Adrenal gland (tissue), 19 donors: ENCODE measurements at places on chromosomes 1 and 21. TPM values are rescaled to one million over a fixed set of nuclear protein-coding genes. Genes with fewer than 3 reads are reported as not detected.

OR2L13 gene
- total RNA-seq = 0.53 TPM

ASCL5 gene
- total RNA-seq = not detected

INSRR gene
- total RNA-seq = 0.10 TPM

LYPD8 gene
- not detected for total RNA-seq

PEA15 gene
- 92.3 TPM for total RNA-seq

ZNF670 gene
- total RNA-seq = 2.5 TPM

PTPRF gene
- 15.0 TPM for total RNA-seq

GRCh38 chr1:170634293-170634692 lies 29.6 kb upstream of the PRRX1 start:
- DNase-seq = no peak
- H3K36me3 ChIP-seq = no peaks in the 10 kb centered on the region
- H3K4me3 ChIP-seq = no peak overlapping the region
- H3K27ac ChIP-seq = no peak overlapping the region

DNA sequence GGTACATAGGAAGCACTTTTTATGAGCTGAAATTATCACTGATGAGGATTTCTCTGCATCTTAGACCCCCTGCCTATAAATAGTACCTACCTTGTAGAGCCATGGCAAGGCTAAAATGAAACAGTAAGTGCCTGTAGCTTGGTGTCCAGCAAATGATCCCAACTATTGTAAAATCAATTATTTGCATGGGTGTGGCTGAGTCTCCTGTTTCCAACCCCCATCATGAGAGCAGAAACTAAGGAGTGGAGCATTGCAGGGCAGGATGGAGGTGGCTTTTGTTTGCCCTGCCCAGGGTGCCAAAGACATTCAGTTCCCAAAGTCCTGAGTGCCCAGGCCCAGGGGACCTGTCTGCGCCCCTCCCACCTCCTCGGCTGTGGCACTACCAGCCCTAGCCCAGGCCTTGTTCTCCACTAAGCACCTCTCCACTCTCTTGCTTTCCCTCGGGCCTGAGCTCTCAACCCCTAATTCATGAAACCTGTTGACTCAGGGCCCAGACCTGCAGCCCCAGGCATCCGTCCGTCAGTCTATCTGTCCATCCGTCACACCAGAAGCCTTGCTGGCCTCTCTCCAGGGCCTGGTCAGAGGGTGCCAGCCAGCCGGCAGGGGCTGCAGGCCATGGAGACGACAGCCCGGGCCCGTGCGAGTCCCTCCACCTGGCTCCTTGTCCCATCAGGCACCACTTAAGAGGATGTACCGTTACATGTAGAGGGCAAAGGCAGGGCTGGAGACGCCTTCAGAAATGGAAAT lies 39.6 kb downstream of the PAX7 start:
- H3K36me3 ChIP-seq = no peaks in the 10 kb centered on the region
- H3K27ac ChIP-seq = no peak overlapping the region
- peaks cover 8% of the 10 kb centered on the region for H3K27me3 ChIP-seq

- H3K4me3 ChIP-seq = peak overlapping the region; percentile 35
- H3K4me1 ChIP-seq = peaks cover 14% of the 10 kb centered on the region
- no peak overlapping the region for H3K27ac ChIP-seq
- DNase-seq = no peak
Observed at GRCh38 chr1:156676114-156676819, 940 bp downstream of the NES start.

DNA sequence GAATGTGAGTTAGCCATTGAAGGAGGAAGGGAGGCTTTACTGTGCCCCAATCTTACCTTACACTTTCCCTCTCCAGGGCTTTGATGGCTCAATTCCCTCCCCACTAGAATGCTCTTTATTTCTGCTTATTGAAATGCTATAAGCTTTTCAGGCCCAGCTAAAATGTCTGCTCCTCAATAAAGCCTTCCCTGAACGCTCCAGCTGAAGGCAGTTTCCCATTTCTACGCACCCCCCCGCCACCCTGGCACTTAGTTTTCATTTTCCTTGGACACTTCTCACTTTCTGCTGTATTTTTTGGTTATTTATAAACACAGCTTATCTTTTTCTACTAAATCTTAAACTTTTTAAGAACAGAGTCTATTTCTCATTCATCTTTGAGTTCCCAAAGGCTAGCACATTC lies 7.1 kb upstream of the TMEM167B start:
- H3K4me1 ChIP-seq = no peaks in the 10 kb centered on the region
- no peaks in the 10 kb centered on the region for H3K36me3 ChIP-seq
- H3K4me3 ChIP-seq = no peak overlapping the region
- H3K27me3 ChIP-seq = no peaks in the 10 kb centered on the region
- no peak for DNase-seq
- H3K27ac ChIP-seq = no peak overlapping the region

- no peak overlapping the region for H3K4me3 ChIP-seq
- no peaks in the 10 kb centered on the region for H3K36me3 ChIP-seq
- DNase-seq = no peak
- H3K27me3 ChIP-seq = peaks cover 6% of the 10 kb centered on the region
- H3K4me1 ChIP-seq = no peaks in the 10 kb centered on the region
Observed at GRCh38 chr1:24890887-24891286, 39.2 kb downstream of the RUNX3 start.

DNA sequence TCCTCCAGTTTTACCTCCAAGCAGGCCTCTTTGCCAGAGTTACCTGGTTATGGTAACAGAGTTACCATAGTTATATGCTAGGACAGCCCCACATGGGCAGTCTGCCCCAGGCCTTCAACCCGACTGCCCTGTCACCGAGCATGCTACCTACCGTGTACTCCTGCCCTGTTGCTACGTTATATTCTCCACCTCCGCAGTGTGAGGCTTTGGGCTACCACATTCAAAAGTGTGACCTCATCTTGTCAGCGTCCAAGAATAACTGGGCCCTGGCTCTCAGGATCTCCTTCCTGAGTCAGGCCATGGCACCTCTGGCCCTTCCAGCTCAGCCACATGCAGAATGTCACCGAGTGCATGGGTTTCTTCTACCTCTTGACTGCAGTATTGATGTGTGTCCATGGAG lies 8.9 kb downstream of the MAPKAPK2 start:
- peak overlapping the region; percentile 90 for H3K27ac ChIP-seq
- no peaks in the 10 kb centered on the region for H3K27me3 ChIP-seq
- H3K4me3 ChIP-seq = no peak overlapping the region
- H3K4me1 ChIP-seq = peaks cover 100% of the 10 kb centered on the region
- no peaks in the 10 kb centered on the region for H3K36me3 ChIP-seq

GRCh38 chr1:151135433-151136385 lies 10.7 kb downstream of the SEMA6C start:
- H3K27me3 ChIP-seq = no peaks in the 10 kb centered on the region
- no peak for DNase-seq
- no peak overlapping the region for H3K27ac ChIP-seq
- no peaks in the 10 kb centered on the region for H3K36me3 ChIP-seq

DNA sequence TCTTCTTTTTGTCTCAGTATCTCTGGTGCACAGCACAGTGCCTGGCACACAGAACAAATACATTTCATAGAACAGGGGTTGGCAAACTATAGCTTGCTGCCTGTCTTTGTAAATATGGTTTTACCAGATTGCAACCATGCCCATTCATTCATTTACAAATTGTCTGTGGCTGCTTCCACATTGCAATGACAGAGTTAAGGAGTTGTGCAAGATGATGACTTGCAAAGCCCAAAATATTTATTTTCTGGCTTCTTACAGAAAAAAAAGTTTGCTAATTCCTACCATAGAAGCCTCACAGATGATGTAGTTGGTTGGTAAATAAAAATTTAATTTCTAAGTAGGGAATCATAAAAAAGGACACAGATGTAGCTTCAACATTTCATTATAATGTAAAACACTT lies 11.2 kb upstream of the HMGB4 start:
- H3K27ac ChIP-seq = no peak overlapping the region
- no peaks in the 10 kb centered on the region for H3K4me1 ChIP-seq
- DNase-seq = no peak
- H3K27me3 ChIP-seq = no peaks in the 10 kb centered on the region
- no peak overlapping the region for H3K4me3 ChIP-seq

DNA sequence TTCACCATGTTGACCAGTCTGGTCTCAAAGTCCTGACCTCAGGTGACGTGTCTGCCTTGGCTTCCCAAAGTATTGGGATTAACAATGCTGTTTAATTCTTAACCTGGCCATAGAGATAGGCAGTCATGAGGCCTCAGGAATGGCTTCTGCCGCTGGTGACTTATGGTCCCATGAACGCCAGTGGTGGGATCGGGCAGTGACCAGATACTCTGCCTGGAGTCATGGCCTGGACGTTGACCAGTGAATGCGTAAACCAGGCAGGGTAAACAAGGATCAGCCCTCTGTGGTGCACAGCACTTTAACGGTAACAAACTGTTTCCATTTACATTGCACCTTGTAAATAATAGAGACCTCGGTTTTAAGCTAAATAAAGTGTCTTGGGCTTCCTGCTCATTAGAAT lies 23.0 kb downstream of the MTARC1 start:
- no peak overlapping the region for H3K4me3 ChIP-seq
- H3K27me3 ChIP-seq = no peaks in the 10 kb centered on the region
- DNase-seq = no peak
- H3K4me1 ChIP-seq = no peaks in the 10 kb centered on the region

DNA sequence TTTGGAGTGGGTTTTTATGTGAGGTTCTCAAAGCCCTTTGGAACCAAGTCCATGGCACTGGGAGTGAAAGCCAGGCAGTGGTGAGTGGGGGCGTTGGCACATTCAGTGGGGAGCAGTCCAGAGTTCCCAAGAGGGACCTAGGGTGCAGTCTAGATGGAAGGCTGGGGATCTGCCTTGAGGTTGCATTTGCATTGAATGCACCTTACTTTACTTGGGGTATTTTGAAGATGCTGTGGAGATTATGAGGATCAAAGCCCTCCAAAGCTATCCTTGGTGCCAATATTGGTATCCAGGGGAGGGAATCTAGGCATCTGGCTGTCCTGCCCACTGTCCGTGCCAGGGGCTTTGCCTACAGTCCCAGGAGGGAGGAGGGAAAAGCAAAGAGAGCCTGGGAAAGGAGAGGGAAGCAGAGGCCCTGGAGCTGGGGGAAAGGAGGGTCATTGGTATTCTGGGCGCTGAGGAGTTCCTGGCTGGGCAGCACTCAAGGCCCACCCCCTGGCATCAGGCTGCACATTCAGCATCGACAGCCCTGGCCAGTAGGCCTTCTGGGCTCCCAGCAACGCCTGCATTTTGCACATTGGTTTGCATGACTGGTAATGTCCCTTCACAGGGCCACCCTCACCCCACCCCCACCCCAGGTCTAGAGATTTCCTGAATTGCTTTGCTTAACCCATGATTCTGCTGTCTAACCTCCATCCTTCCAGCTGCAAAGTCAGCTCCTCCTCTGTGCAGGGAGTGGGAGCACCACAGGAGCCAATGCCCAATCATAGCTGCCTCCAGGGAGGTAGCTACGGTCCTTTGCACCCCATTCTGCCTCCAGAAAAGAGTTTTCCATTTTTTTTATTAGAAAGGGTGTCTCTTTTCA lies 843 bp upstream of the BCAN start:
- peaks cover 55% of the 10 kb centered on the region for H3K27me3 ChIP-seq
- H3K36me3 ChIP-seq = no peaks in the 10 kb centered on the region
- no peak for DNase-seq
- H3K4me1 ChIP-seq = peaks cover 10% of the 10 kb centered on the region
- no peak overlapping the region for H3K4me3 ChIP-seq

- no peaks in the 10 kb centered on the region for H3K27me3 ChIP-seq
- no peak for DNase-seq
- H3K36me3 ChIP-seq = no peaks in the 10 kb centered on the region
- peaks cover 17% of the 10 kb centered on the region for H3K4me1 ChIP-seq
- H3K4me3 ChIP-seq = peak overlapping the region; percentile 94
Observed at GRCh38 chr1:179080866-179081686, 794 bp upstream of the TOR3A start.

DNA sequence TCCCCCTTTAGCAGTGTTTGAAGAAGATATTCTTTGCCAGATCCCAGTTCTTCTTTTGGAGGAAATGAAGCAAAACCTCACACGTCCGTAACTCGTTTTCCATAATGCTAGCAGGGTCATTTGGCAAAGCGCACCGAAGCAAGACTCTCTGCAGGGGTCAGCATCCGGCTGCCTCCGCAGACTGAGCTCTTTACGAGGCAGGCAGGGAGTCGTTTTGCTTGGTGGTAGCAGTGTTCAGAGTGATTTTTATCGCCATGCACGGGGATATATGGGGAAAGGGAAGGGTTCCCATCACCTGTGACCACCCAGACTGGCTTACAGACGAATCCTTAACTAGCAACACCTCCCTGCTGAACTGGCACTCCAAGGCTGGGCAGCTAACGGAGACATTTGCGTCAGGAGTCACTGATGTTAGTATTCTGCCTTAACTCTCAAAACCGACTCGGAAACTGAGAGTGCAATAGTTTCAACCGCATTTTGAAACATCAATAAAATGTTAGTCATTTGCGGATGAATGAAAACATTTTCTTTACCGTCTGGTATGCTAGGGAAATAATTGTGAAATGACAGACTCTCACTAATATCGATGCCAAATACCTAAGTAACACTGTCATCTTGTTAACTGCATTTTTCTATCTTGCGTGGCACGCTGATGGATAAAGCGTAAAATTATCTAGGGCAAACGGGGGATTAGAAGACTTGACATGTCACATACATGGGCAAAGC lies 2.2 kb upstream of the NEGR1 start:
- H3K4me1 ChIP-seq = no peaks in the 10 kb centered on the region
- H3K27ac ChIP-seq = peak overlapping the region; percentile 86
- H3K36me3 ChIP-seq = no peaks in the 10 kb centered on the region
- peak; percentile 33 for DNase-seq
- H3K27me3 ChIP-seq = no peaks in the 10 kb centered on the region

GRCh38 chr21:23455676-23456075 lies 2151.6 kb downstream of the MRPL39 start:
- H3K4me3 ChIP-seq = no peak overlapping the region
- H3K27me3 ChIP-seq = no peaks in the 10 kb centered on the region
- no peaks in the 10 kb centered on the region for H3K36me3 ChIP-seq
- H3K4me1 ChIP-seq = no peaks in the 10 kb centered on the region
- DNase-seq = no peak

DNA sequence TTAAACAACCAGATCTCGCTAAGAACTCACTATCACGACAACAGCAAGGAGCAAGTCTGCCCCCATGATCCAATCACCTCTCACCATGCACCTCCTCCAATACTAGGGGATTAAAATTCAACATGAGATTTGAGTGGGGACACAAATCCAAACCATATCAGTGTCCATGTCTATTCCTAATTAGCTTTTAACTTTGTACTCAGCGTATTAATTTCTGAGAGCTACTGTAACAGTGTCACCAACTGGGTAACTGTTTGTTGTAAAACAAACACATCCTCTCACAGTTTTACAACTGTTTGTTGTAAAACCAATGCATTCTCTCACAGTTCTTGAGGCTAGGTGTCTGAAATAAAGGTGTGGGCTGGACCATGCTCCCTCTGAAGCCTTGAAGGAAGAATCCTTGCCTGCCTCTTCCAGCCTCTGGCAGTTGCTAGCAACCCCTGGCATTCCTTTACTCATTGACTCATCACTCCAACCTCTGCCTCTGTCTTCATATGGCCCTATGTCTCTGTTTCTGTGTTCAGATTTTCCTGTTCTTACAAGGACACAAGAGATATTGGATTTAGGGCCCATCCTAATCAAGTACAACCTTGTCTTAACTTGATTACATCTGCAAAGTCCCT lies 121.2 kb downstream of the LTN1 start:
- DNase-seq = no peak
- no peak overlapping the region for H3K27ac ChIP-seq
- H3K27me3 ChIP-seq = no peaks in the 10 kb centered on the region
- H3K4me3 ChIP-seq = no peak overlapping the region
- H3K36me3 ChIP-seq = peaks cover 26% of the 10 kb centered on the region
- no peaks in the 10 kb centered on the region for H3K4me1 ChIP-seq

- H3K4me3 ChIP-seq = no peak overlapping the region
- H3K4me1 ChIP-seq = no peaks in the 10 kb centered on the region
- DNase-seq = no peak
- no peak overlapping the region for H3K27ac ChIP-seq
- no peaks in the 10 kb centered on the region for H3K36me3 ChIP-seq
Observed at GRCh38 chr21:43626390-43626789, 32.9 kb downstream of the HSF2BP start.
